ENCODE measurements at places on chromosomes 4 and X.

GRCh38 chr4:7790999-7791398, 148.7 kb downstream of the AFAP1 start:
- no peak for DNase-seq

DNA sequence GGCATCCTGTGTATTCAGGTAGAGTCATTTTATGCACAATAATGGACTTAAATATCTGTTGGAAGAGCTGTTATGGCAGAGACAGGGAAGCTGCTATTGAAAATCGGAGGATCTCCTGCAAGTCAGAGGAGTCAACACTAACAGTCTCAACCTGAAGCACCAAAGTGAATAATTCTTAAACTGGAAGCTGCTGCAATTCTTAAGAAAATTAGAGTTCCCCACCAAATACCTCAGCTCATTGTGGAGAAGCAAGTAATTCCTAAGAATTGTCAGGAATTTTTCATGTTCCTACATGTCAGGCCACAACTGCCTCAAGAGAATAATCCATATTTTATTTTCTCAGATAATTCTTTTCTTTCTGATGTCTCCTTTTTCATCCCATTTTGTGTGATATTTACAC, 892.6 kb upstream of the LCORL start:
- no peak for DNase-seq

DNA sequence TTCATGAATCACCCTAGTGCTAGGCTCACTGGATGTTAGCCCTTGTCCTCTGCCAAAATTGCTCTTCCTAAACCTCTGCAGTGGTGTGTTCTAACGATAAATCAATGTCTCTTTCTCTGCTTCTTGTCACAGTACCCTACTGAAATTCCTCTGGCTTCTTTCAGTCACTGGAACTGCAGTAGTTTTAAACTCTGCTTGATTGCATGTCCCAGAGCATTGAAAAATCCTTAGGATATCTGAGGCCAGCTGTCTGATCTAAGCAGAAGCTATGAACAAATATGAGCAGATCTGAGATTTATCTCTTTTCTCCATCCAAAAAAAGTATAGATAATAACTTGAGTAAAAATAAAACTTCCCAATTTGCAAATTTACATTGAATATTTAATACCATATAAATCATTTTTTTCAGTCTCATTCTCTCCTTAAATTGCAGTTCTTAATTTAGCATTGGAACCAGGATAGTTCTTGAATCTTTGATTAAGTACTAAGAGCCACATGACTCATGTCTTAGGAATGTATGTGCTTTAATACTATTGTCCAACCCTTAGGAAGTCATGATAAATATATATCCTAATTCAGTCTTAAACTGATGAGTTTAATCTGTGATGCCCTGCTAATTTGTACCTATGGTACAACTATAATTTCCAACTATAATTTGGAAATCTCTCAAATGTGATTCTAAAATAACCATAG, 169.7 kb downstream of the PDHA2 start:
- DNase-seq = no peak

GRCh38 chrX:152819732-152820131, 10.8 kb downstream of the CETN2 start:
- DNase-seq = no peak

All from stimulated activated CD4-positive, alpha-beta T cell treated with anti-CD3 and anti-CD28 coated beads, Interleukin-15, amount 100 ng/mL, for 1 hour (primary cell).